Upper lobe of left lung (tissue), 6 donors: ENCODE measurements at places on chromosomes 5 and 9. TPM values are rescaled to one million over a fixed set of nuclear protein-coding genes. Genes with fewer than 3 reads are reported as not detected.

MATR3 gene
- 166 TPM for total RNA-seq

ITGA2 gene
- 14.1 TPM for total RNA-seq

PLAC8L1 gene
- total RNA-seq = not detected

WWC1 gene
- 85.9 TPM for total RNA-seq

PTGS1 gene
- total RNA-seq = 9.6 TPM

LAMC3 gene
- total RNA-seq = 11.4 TPM

BRINP1 gene
- 0.30 TPM for total RNA-seq

TAF11L10 gene
- total RNA-seq = not detected

APBA1 gene
- total RNA-seq = 4.3 TPM

CAMK4 gene
- total RNA-seq = 3.5 TPM

SH3GLB2 gene
- 91.7 TPM for total RNA-seq

C5orf52 gene
- not detected for total RNA-seq

IL3 gene
- total RNA-seq = not detected

CETN3 gene
- 4.2 TPM for total RNA-seq

RASEF gene
- 15.7 TPM for total RNA-seq

CARD9 gene
- 11.9 TPM for total RNA-seq

FOXD4L5 gene
- 0.29 TPM for total RNA-seq

GLIPR2 gene
- 80.6 TPM for total RNA-seq

LCN6 gene
- total RNA-seq = not detected

TAF9 gene
- total RNA-seq = 46.6 TPM

OR1Q1 gene
- total RNA-seq = not detected

OLFML2A gene
- total RNA-seq = 11.2 TPM

ADRA1B gene
- 9.9 TPM for total RNA-seq

WDR31 gene
- 2.0 TPM for total RNA-seq

ACER2 gene
- 9.4 TPM for total RNA-seq

PCDHGA5 gene
- total RNA-seq = 0.97 TPM

CDC20B gene
- 0.20 TPM for total RNA-seq

ANXA1 gene
- total RNA-seq = 910 TPM

FCHSD1 gene
- total RNA-seq = 20.3 TPM

EDIL3 gene
- 15.0 TPM for total RNA-seq

SCGB3A2 gene
- 635 TPM for total RNA-seq
